Neural crest cell (in vitro differentiated cells): ENCODE measurements at places on chromosomes 3 and 15. TPM values are rescaled to one million over a fixed set of nuclear protein-coding genes. Genes with fewer than 3 reads are reported as not detected.

The CCDC13 gene
- total RNA-seq, result 1.5 and 2.0 TPM in 2 replicates

The CLRN1 gene
- total RNA-seq, result not detected in 2 replicates

The DUOXA1 gene
- not detected in 2 replicates for total RNA-seq

The AADACL2 gene
- total RNA-seq, result not detected in 2 replicates

The SUSD5 gene
- total RNA-seq, result 1.8 and 2.1 TPM in 2 replicates

The RASL12 gene
- total RNA-seq, result 1.5 and 1.8 TPM in 2 replicates

The RHOV gene
- 0.80 and 1.0 TPM in 2 replicates for total RNA-seq
